Stimulated activated CD4-positive, alpha-beta T cell treated with anti-CD3 and anti-CD28 coated beads, Interleukin-1b, Interleukin-23, amount 100 ng/mL, for 48 hours (primary cell): ENCODE measurements at places on chromosomes 1 and 21.

DNA sequence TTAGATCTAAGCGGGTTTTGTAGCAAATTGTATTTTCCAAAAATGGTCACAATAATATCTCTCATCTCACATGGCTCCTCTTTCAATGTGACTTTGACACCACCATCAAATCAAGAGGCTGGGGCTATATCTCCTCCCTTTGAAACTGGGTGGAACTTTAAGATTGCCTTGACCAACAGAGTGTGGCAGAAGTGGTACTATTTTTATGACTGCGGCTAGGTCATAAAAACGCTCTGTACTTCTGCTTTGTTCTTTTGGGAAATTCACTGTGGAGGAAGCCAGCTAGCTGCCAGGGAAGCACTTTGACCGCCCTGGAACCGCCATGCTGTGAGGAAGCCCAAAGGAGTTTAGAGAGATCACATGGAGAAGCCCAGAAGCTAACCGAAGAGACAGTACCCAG is 50.7 kb upstream of the ACOT11 start:
- DNase-seq, result no peak

GRCh38 chr1:67239738-67240137 is 67.9 kb upstream of the IL12RB2 start:
- no peak for DNase-seq

- no peak for DNase-seq
These were observed 123.2 kb downstream of the MAB21L3 start for GRCh38 chr1:116234429-116234828.

DNA sequence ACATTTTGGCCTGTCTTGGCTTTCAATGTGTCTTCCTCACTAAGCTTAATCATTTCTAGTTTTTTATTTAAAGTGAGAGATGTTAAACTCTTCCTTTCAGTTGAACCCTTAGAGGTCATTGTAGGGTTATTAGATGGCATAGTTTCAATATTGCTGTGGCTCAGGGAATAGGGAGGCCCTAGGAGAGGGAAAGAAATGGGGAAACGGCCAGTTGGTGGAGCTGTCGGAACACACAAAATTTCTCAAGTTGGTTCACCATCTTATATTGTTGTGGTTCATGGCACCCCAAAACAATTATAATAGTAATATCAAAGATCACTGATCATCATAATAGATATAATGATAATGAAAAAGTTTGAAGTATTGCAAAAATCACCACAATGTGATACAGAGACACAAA is 31.4 kb upstream of the KAZN start:
- DNase-seq, result no peak

GRCh38 chr1:195373856-195374255 is 1234.4 kb downstream of the KCNT2 start:
- DNase-seq, result no peak
